Activated naive CD4-positive, alpha-beta T cell treated with Interleukin-2 at 50 U/mL for 16 hours (primary cell): ENCODE measurements at places on chromosomes 4 and X.
A peak's percentile ranks its signal among the peaks of the same experiment; 100 is the strongest.

GRCh38 chrX:106168107-106168506 is at the start of gene PWWP3B:
Gene PWWP3B (plus strand): TSS chrX:106168305. CDS start chrX:106205433, 37,128 bp downstream.
- DNase-seq = no peak

GRCh38 chr4:5371415-5372190 is 320.3 kb downstream of the STK32B start:
- DNase-seq = no peak

GRCh38 chr4:100811046-100811445 is 293.2 kb upstream of the EMCN start:
- no peak for DNase-seq

DNA sequence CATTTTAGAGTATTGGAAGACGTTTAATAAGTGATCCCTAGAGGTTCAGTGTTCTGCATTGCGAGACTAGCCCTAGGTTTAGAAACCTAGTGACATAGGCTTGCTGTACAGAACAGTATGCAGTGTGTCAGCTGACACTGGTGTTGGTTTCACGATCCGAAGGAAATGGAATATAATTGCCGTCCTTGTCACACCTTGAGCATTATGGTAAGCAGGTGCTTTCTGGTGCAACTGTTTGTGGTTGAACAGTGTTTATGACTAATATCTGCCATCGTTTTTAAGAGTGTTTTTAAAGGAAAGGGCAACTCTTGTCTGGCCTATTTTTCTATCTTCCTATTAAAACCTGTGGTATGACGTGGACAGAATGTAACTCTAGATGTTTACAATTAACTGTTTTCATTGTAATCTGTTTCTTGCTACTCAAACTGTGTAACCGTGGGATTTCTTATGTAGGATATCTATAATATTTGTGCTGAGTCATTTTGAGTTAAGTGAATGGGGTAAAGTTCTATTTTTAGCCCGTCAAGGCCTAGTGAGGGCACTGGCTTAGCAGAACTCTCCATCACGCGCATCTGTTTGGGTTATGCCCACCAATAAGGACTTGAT is 53.8 kb upstream of the TBC1D14 start:
- peak; percentile 52 for DNase-seq

GRCh38 chr4:185524888-185525863 is 10.1 kb downstream of the PDLIM3 start:
- DNase-seq = no peak

DNA sequence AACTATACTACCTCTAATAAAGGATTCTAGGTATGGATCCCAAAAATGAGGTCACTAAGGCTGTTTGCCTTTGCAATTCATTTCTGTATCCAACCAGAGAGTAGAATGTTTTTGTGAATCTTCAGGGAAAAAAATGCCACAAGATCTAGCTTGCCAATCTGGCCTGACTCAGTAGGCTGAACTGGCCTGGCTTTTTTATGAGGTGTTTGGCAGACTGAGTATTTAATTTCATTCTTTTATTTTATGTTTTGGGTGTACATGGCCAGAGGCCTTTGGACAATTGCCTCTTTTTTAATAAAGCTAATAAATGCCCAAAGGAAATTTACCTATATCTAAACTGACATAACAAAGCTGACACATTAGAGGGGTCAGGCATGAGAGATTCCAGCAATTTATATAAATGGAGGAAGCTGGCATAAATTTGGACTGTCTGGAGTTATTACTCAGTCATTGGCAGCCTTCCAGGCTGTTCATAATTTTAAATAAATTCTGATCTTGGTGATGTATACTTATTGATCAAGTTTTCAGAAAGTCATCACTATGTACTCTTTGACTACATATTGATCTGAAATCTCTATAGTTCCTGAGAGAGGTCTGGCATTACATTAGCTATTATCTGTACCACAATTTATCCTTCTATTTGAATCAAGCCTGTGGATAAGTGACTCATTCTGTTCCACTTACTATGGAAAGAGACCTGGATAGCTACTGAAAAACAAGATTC is 376.4 kb upstream of the NOCT start:
- no peak for DNase-seq

- no peak for DNase-seq
These were observed 24.2 kb downstream of the AMMECR1 start for GRCh38 chrX:110293658-110294057.

GRCh38 chr4:99891351-99891750 is 2.9 kb downstream of the LAMTOR3 start:
- DNase-seq = no peak

DNA sequence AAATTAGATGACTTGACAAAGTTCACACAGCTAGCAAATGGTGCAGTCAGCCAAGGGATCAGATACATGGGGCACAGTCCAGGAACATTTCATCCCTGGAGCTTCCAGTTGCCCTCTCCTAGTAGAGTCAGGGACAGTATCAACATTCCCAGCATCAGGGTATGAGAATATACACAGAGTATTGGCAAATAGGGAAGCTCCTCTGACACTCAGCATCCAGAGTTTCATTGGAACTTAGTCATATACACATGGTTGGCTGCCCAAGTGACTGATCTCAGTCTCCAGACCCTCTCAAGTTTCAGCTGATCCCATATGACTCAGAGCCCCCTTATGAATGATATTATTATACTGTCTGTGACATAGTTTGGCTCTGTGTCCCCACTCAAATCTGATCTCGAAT is 13.7 kb upstream of the KCTD8 start:
- no peak for DNase-seq

GRCh38 chrX:15877380-15877779 is 22.8 kb upstream of the AP1S2 start:
- no peak for DNase-seq

DNA sequence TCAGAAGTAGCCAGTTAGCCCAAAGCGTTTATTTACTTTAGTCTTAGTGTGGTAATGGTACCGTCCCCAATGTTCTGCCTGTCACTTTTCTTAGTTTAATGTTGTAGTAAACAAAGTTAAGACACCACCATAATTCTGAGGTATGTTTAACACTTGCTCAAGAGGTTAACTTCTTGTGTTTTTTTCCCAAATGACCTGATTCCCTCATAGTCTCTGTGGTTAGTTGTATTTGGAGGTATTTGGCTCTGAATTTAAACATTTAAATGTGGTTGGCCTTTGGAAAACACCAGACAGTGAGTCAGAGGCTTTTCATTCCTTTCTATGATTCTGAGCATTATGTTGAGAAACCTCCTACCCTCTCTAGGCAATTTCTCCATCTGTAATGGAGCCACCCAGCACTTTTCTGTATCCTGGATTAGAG is 47.9 kb downstream of the CXCL1 start:
- no peak for DNase-seq

DNA sequence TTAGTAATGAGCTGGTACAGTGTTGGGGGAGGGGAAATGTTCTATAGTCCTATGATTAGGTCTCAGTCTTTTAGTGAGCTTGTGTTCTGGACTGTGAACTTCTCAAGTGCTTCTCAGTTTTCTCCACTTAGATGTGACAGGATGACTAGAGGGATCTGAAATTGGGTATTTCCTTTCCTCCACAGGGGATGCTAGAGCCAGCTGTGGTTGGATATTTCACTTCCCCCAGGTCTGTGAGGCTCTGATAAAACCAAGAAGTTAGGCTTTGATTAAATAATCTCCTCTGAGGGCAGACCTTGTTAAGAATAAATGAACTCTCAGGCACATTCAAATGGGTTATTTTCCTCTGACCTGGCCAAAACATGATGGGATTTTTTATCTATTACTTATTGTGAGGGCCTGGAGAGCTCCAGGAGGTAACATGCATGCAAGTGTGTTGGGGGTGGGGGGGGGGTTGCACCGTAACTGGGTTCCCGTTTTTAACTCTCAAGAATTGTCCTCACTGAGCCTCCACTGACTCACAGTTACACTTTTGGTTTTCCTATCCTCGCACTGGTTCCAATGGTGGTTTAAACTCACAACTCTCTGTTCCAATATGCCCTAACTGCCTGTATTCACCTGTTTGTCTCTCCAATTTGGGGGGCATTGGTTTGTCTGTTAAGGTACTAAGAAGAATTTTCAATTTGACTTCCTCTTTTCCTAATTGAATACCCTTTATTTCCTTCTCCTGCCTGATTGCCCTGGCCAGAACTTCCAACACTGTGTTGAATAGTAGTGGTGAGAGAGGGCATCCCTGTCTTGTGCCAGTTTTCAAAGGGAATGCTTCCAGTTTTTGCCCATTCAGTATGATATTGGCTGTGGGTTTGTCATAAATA is 28.1 kb upstream of the GLRA3 start:
- DNase-seq = no peak

DNA sequence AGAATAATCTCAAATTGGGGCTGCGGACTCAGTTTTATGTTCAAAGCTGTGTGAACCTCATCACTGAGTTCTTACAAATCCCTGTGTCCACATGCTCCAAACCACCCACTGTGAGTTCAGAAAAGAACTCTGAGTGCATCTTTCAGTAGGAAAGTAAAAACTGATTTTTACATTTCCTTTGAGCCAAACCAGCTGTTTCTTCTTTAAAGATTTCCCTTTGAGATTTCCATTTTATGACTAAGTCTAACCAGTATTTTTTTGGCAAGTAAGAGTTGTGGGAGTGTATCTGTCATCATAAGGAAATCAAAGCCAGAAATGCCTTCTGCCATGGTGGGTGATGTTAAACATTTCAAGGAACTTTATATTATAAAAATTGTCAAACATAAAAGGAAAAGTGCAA is 100.0 kb downstream of the TET2 start:
- DNase-seq = no peak

- no peak for DNase-seq
These were observed at the start of gene PDHA2 for GRCh38 chr4:95839891-95840290. Gene PDHA2 (plus strand): TSS chr4:95840093. CDS start chr4:95840151, 58 bp downstream.

DNA sequence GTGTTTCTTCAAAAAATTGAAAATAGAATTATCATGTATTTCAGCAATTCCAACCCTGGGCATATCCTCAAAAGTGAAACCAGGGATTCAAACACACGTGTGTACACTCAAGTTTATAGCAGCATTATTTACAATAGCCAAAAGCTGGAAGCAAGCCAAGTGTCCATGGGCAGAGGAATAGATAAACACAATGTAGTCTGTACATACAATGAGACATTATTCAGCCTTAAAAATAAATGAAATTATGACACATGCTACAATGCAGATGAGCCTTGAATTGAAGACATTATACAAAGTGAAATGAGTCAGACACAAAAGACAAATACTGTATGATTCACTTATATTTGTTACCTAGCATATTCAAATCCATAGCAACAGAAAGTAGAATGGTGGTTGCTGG is 853.4 kb downstream of the STIM2 start:
- no peak for DNase-seq
